Nephron progenitor cell (in vitro differentiated cells): ENCODE measurements at places on chromosomes 16 and 17.
A peak's percentile ranks its signal among the peaks of the same experiment; 100 is the strongest.

- DNase-seq, result peak; percentile 93
Measured at GRCh38 chr16:66608241-66609138, 4.0 kb downstream of the CMTM3 start.

- DNase-seq, result no peak
Measured at GRCh38 chr17:1237471-1237870, 32.8 kb upstream of the BHLHA9 start.

DNA sequence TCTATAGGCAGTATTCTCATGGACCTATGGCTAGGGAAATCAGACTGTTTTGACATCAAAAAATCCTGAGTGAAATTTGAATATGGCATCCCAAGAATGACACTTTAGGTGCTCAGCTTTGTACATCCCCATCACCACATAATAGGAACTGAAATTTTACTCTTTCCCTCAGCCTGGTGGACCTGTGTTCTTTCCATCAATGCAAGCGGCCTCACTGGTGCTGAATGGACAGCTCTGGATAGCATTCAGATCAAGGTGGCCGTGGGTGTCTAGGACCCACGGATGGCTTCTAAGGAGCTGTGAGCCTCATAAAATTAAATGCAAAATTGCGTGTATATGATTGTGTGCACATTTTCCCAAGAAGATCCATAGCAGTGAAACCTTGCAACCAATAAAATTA is 152.6 kb downstream of the MAP2K6 start:
- DNase-seq, result peak; percentile 12

DNA sequence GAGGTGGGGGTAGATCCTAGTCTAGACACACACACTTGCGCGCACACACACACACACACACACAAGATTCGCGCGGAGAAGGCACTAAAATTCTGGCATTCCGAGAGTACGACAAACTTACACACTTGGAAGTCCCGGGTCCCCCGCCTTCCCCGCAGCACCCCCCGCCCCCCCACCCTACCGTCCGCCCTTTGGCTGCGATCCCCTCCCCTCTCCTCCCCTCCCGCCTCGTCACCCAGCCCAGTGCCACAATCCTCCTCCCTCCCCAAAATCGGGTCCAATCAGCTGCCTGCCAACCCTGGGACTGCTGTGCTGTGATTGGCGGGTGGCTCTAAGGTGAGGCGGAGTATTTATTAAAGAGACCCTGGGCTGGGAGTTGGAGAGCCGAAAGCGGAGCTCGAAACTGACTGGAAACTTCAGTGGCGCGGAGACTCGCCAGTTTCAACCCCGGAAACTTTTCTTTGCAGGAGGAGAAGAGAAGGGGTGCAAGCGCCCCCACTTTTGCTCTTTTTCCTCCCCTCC is at the start of gene SOX9:
SOX9 (plus strand) TSS at position 379 of the 522 bp plus-strand sequence. CDS start 372 bp downstream, outside the sequence.
- DNase-seq, result peak; percentile 81

- peak; percentile 78 for DNase-seq
Measured at GRCh38 chr17:14299280-14300141, 1.4 kb upstream of the HS3ST3B1 start.

GRCh38 chr17:8683355-8683754 is 52.8 kb upstream of the MYH10 start:
- no peak for DNase-seq

GRCh38 chr17:16322636-16323035 is 30.6 kb downstream of the CENPV start:
- DNase-seq, result no peak

DNA sequence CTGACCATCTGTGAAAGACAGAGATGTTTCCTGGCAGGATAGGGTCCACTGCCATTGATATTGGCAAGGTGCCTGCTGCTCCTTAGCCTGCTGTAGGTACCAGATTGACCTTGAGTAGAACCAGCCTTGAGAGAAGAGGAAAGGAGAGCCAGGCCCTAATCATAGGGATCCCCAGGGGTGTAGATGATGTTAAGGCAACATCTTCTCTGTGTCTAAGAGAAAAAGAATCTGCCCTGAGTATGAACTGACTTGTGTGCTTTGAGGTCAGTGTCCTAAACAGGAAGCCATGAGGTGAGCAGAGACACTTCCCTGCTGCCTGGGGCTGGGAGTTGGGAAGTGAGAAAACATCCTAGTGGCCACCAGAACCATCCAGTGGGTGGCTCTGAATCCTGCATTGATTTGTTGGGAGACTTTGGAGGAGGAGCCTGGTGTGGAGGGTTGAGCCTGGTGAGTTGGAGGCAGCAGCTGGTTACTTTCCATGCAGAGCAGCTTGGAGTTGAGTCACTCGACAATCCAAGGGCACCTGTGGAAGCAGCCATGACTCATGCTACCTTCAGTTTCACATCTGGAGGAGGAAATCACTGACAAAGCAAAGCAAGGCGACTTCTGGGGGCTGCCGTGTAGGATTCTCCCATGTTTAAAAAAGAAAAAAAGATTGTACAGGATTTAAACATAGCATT is 47.8 kb downstream of the BMERB1 start:
- no peak for DNase-seq

- DNase-seq, result no peak
Measured at GRCh38 chr16:9755081-9755480, 427.1 kb downstream of the GRIN2A start.

DNA sequence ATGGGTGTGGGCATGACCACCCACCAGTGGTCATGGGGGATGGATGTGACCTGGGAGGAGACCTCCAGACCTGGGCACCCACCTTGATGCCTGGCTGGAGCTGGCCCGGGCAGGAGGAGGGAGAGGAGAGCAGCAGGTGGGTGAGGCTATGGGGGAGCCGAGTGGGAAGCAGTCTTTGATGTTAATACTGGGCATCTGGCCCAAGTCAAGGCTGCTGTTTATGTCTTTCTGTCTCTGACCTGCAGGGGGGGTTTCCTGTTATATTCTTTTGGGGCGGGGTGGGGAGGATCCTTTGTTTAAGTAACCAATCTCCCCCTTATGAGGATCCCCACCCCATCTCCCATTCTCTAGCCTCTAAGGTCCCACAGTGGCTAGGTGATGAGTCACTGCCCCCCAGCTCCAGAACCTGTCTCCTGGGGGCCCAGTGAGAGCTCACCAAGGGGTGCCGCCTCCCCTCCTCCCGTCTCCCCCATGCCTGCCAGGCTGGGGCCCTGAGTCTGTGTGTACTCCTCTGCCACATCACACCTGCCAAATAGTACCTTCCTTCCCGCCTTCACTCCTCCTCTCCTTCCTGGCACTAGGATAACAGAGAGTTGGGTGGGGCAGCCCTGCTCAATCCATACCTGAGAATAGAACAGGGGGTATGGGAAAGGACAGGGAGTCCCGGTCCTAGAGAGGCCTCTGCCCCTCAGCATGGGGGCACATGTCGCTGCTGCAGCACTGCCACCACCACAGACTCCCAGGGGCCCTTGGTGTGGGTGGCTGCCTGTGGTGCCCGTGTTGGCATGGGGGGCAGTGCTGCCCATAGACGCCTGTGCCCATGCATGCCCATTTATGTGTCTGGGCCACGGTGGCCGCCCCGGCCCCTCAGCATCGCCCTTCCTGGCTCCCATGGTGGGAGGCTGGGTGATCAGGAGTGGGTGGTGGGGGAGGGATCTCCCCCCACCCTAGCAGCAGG is 7.3 kb downstream of the THRA start:
- DNase-seq, result no peak

- peak; percentile 78 for DNase-seq
Measured at GRCh38 chr17:38444151-38444550, 15.9 kb downstream of the ARHGAP23 start.

- peak; percentile 92 for DNase-seq
Measured at GRCh38 chr17:32006957-32007462, at the start of gene LRRC37B. TSS of gene LRRC37B (plus strand) at chr17:32007383. CDS start at chr17:32021393, 14,010 bp downstream.

- DNase-seq, result peak; percentile 30
Measured at GRCh38 chr17:69711541-69711940, 297.0 kb downstream of the MAP2K6 start.

- DNase-seq, result peak; percentile 72
Measured at GRCh38 chr16:1194665-1195392, 30.2 kb downstream of the TPSG1 start.

DNA sequence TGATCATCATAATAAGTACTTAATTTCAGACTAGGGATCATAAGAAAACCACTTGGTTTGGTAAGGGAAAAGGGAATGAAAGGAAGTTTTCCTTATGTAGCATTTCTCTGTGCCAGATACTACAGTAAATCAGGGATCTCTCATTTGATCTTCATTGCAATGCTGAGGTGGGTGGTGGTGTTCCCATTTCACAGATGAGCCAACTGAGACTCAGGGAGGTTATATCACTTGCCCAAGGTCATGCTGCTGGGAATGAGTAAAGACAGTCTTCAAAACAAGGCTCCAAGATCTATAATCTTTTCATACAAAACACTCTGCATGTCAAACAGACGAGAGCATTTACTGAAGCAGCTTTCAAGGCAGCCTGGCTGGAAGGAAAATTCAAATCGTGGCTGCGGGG is 124.6 kb downstream of the GP2 start:
- DNase-seq, result no peak

DNA sequence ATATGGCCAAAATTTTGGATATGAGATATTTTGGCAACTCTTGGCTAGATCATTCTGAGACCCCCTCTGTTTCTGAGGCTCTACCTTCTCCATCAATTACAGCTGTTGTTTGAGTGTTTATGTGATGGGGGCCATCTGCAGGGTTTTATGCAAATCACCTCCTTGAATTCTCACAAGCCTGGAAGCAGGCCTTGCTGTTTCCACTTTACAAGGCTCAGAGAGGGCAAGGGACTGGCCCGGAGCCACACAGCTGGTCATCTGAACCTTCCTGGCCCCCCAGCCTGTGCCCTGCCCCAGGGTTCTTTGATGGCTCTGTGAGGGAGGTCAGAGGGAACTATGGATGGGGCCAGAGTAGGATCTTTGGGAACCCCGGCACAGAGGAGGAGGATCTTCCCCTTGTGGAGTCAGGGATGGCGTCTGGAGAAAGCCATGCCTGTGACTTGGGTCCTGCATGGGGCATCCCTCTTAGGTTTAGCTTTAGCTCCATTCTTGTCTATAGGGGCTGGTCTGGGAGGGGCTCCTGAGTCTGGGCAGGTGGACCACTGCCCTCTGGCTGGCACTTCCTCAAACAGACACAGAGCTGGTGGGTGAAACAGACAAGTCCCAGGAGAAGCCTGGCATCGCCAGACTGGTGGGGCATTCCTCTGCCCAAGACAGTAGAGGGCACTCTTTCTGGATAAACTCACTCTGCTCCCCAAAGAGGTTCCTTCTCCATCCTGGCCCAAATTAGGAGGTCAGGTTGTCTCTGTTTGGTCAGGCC is 26.2 kb downstream of the IL21R start:
- no peak for DNase-seq

DNA sequence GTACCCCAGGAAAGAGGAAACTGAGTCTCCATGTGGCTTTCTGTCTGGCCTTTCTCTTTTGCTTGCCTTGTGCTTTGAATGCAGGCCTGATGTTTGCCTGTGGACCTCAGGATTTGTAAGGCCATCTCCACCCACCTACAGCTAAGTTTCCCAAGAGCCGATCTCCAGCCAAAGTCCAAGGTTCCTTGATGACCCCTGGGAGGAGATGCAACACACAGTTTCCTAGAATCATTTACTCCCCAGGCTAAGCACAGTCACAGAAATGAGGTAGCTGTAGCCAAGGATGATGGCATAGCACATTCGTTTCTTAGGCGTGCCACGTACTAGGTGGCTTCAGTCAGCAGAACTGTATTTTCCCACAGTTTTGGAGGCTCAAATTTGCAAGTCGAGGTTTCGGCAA is 595.4 kb downstream of the MAF start:
- DNase-seq, result no peak

DNA sequence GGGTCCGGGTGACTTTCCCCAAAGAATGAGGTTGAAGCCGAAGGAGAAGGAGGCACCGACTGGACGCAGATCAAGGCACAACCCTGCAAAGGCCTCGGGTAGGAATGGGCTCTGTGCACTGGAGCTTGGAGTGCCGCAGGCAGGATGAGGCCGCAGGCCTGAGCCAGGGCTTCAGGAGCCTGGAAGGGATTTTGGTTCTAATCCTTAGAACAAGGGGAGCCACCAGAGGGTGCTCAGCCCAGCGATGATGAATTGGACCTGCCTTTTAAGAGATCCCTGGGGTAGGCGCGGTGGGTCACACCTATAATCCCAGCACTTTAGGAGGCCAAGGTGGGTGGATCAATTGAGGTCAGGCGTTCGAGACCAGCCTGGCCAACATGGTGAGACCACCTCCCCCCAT is 8.1 kb downstream of the CIBAR2 start:
- DNase-seq, result no peak

GRCh38 chr17:50931144-50931908 is 65.2 kb upstream of the TOB1 start:
- peak; percentile 62 for DNase-seq

DNA sequence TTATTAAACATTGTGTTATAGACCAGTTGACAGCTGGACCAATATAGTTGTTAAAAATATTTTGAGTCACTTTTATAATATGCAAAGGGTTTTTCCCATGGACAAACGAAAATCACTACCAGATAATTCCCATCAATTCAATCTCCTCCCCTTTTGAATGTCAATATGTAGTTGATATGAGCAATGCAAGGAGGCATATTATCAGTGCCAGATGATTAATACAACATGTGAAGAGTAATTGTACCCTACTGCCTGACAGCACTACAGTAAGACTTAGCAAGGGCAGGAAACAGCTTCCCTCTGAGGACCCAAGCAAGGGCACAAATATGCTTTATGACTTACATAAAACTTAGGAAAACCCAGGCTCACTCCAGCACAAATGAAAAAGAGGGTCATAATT is 17.3 kb downstream of the KANSL1 start:
- no peak for DNase-seq
